ENCODE measurements at places on chromosomes 7 and 10.

GRCh38 chr10:86709396-86710185 lies 41.3 kb downstream of the LDB3 start:
- DNase-seq = no peak

DNA sequence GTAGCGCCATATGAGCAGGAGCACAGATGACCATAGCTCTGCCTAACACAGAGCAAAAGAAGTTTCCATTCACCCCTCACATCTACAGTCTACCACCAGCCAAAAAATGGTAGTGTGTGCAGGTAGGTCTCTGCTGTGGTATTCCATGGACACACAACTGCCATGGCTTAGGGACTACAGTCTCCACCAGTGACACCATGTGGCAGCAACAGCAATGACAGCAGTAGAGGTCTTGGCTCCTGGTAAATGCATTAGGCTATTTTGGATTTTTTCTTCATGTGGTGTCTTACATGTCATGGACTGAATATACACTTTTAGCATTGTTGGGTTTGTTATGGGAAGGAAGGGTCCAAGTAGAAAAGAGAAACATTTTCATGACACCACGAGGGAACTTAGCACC lies 70.1 kb upstream of the CABCOCO1 start:
- DNase-seq = no peak

DNA sequence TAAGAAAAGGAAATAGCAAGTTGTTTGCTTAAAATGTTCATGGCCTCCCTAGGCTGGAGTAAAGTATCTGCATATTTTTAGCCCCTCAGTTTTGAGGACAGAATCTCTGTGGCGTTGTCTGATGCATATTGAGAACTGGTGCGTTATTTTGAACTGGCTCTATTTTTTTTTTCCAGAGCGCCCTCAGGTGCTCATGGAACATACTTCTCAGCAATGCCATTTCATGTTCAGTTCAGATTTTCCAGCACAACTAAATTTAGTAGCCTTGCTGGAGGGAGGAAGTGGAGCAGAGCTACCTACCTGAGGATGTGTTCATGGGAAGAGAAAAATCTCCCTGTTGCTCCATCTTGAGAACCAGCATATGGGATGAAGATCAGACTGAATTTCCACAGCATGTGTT lies 870.5 kb downstream of the LRMDA start:
- no peak for DNase-seq

- peak; percentile 22 for DNase-seq
Observed at GRCh38 chr7:27704422-27705199, 35.4 kb upstream of the TAX1BP1 start.

- no peak for DNase-seq
Observed at GRCh38 chr10:26479766-26480492, 41.8 kb downstream of the APBB1IP start.

- no peak for DNase-seq
Observed at GRCh38 chr7:157545681-157546060, 208.9 kb downstream of the DNAJB6 start.

DNA sequence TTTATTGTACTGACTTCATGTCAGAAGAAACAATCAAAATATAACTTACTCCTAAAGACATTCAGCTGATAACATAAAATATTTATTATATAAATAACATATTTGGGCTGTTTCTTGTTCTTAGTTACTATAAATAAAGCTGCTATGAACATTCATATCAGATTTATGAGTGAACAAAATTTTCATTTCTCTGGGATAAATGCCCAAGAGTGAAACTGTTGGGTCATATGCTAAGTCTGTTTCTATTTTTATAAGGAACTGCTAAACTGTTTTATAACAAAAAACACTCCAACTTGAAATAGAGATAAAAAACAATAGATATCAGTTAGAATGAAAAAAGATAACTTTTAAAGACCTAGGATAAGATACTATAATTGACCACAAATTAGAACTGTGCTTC lies 26.5 kb upstream of the CC2D2B start:
- peak; percentile 69 for DNase-seq

- DNase-seq = no peak
Observed at GRCh38 chr10:5588603-5589002, 63.8 kb downstream of the CALML3 start.

- DNase-seq = no peak
Observed at GRCh38 chr10:65348637-65349036, 1577.2 kb upstream of the LRRTM3 start.

GRCh38 chr7:69633122-69633831 lies 35.0 kb downstream of the AUTS2 start:
- DNase-seq = peak; percentile 89

Data from umbilical cord (tissue), 2 donors.